ENCODE measurements at places on chromosomes 4 and X.

DNA sequence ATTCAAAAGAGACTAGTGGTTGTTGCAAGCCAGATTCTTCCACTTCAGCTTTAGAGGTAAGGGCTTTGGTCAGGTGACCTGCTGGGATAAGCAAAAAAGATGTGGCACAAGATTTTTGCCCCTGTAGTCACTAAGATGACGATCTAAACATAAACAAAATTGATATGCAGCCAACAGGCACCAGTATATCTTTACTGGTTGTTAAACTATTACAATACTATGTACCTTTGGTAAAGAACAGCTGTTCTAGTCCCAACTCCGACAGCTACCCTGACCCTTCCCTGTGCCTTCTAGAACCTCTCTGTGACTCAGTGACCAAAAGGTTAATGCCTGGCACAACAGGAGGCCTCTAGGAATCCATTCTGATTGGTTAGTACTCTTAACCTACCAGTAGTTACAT is 59.6 kb downstream of the MGST2 start:
- DNase-seq: no peak

GRCh38 chrX:72107841-72108595 is 23.7 kb downstream of the RTL5 start:
- peak; percentile 47 for DNase-seq

DNA sequence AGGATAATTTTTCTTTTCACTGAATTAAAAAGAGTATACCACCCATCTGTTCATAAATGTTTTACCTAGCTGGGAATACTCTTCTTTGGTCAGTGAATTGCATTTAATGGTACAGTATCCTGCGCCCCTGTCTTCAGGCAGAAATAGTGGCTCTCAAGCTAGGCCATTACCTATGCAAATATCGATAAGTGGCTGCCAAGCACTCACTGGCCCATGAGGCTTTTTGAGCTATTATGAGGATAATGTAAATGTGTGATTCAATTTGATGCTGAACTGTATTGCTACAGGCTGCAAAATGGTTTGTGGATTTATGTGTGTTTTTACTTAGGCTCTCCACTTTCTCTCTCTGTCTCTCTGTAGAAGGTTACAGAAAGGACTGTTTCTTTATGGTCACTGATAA is 30.1 kb upstream of the MTMR1 start:
- DNase-seq: no peak

DNA sequence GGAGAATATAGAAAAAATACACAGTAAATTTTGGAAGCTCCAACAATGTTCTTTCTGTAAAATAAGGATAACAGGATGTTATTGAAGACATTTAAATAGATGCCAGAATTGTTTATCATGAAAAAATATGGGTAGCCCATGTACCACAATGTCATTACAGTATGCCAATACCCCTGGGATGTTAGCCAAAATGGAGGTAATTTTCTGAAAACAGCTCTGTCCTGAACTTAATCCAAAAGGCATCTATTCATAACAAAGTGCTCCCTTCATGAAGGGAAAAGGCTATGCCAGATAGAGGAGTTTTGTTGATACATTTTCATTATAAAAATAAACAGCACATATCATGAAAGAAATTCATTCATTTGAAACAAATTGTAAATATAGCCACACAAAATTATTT is 1902.6 kb upstream of the AGA start:
- DNase-seq: no peak

Measured in AML-193 (cell line).